ENCODE measurements at places on chromosomes 5 and 9. TPM values are rescaled to one million over a fixed set of nuclear protein-coding genes. Genes with fewer than 3 reads are reported as not detected.

The RGS3 gene
- 71.1 TPM for total RNA-seq

DNA sequence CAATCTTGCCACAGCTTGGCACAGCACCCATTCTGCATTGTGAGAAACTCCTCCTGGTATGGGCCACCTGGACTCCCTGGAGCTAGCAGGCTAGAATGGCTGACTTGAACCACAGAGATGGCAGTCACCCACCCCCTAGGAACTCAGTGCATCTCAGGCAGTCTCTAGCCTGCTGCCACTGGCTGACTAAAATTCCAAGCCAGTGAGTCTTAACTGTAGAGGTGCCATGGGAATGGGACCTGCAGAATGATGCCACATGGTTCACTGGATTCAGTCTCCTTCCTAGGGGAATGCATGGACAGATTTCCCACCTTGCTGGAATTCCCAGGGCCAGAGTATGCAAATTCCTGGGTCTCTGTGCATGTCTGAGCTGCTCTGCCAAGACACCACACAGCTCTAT is 382.9 kb downstream of the MAN2A1 start:
- H3K4me1 ChIP-seq = no peaks in the 10 kb centered on the region
- H3K27me3 ChIP-seq = no peaks in the 10 kb centered on the region
- H3K36me3 ChIP-seq = no peaks in the 10 kb centered on the region
- no peak overlapping the region for H3K4me3 ChIP-seq

The EGFL7 gene
- total RNA-seq = 302 TPM

GRCh38 chr9:115690786-115691496 is 462.6 kb upstream of the PAPPA start:
- DNase-seq = no peak
- H3K36me3 ChIP-seq = no peaks in the 10 kb centered on the region
- no peak overlapping the region for H3K4me3 ChIP-seq
- no peaks in the 10 kb centered on the region for H3K4me1 ChIP-seq
- no peaks in the 10 kb centered on the region for H3K27me3 ChIP-seq

The SLC34A1 gene
- total RNA-seq = not detected

- DNase-seq = no peak
- no peak overlapping the region for H3K27ac ChIP-seq
- no peaks in the 10 kb centered on the region for H3K36me3 ChIP-seq
- no peak overlapping the region for H3K4me3 ChIP-seq
- H3K27me3 ChIP-seq = no peaks in the 10 kb centered on the region
These were observed 98.7 kb downstream of the EDIL3 start for GRCh38 chr5:84285641-84286637.

The TLR4 gene
- total RNA-seq = 45.9 TPM

DNA sequence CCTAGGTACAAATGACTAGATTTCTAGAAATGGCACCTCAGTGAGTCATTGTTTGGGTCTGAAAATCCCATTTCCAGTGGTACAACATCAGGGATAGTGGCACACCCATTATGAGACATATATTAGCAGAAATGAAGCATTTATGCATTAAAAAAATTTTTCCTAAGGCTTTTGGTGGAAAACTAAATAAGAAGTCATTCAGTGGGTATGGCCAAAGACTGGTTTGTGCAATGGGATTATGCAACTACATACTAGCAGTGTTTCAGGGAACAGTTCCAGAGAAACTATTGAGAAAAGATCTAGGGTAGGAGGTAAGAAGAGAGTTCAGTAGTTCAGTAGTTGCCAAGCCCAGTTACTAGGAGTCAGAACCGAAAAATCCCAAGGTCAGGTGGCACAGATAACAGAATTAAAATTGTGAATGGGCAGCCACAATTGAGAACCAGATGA is 106.5 kb upstream of the HAPLN1 start:
- H3K4me3 ChIP-seq = no peak overlapping the region
- no peak for DNase-seq
- H3K27ac ChIP-seq = no peak overlapping the region
- no peaks in the 10 kb centered on the region for H3K4me1 ChIP-seq
- H3K27me3 ChIP-seq = no peaks in the 10 kb centered on the region

The PCDHB8 gene
- 2.4 TPM for total RNA-seq
